CD4-positive, alpha-beta T cell treated with Interleukin-10 for 1 hour (primary cell): ENCODE measurements at places on chromosomes 1 and 21.
A peak's percentile ranks its signal among the peaks of the same experiment; 100 is the strongest.

GRCh38 chr1:201112173-201112731 lies at the start of gene CACNA1S:
CACNA1S (minus strand) TSS chr1:201112426; CDS start chr1:201112339, 87 bp downstream.
- no peak for DNase-seq

DNA sequence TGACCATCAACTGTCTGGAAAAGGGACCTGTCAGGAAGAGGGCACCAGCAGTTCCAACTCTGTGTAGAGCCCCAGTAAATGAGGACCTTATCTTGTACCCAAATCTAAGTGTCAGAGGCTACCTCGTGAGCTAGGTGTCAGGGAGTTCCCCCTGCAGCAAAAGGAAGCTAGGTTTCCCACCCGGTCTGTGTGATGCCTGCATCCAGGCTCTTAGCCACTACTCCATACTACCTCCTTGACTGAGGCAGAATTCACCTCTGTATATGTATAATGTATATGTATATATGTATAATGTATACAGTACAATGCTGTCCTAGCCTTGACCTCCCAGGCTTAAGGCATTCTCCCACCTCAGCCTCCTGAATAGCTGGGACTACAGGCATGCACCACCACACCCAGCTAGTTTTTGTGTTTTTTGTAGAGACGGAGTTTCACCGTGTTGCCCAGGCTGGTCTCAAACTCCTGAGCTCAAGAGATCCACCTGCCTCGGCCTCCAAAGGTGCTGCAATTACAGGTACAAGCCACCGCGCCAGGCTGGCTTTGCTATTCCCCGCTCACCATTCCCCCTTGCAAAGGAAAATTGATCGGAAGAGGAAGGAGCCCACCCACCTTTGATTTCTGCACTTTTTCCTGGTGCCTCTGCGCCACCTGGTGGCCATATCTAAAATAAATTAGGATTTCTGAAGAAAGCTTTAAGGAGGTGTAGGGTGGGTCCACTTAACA lies 15.7 kb upstream of the LUZP1 start:
- peak; percentile 69 for DNase-seq

DNA sequence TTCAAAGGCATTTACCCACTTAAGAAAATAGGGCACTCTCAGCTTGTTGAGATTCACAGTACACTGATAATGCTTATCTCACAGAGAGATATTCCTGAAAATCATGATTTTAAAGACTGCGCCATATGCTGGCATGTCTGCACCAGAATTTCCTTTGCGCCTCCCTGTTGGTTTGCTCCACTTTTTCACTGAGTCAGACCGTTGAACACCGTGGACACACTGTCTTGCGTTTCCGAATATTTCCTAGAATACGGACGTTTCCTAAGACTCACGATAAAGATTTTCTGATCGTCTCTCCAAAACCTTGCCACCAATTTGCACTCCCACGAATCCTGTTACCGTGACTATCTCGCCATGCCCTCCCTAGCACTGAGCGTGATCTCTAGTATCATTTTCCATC lies 497 bp upstream of the C1orf115 start:
- DNase-seq = no peak

- no peak for DNase-seq
Measured at GRCh38 chr21:32812035-32812434, 40.5 kb upstream of the PAXBP1 start.

DNA sequence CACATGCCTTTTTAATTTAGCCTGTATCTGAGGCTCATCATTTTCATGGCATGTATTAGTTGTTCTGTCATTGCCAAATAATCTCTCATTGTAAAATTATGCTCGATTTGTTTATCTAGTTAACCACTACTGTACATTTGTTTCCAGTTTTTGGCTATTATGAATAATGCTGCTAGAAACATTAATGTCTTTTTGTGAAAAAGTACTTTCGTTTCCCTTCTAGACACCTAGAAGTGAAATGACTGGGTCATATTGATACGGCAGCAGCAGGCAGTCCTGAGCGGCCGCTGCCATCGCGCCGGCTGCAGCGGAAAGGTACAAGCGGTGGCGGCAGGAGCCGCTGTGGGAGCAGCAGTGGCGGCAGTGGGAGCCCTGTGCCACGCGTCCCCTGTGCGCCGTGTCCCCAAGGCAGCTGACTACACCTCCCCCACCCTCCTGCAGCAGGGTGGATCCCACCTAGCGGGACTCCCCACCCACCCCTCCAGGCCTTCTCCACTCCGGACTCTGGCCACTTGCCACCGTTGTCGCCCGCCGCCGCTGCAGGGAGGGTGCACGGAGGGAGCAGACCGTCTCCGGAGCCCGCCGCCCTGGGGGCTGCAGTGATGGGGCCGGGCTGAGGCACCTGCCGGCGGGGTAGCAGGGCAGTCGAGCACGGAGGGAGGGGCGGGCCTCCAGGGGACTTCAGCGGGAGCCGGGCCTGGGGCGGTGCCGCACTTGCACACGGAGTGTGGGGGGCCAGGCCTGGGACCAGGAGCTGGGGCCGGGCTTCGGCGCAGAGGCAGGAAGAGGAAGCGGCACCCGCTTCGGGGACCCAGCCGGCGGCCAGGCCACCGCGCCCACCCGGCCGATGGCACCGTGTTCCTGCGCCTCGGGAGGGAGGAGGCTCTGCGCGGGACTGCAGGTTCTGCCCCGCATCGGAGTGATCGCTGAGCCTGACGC lies 66.8 kb upstream of the RGS7 start:
- no peak for DNase-seq
